Fibroblast of skin of right quadriceps (primary cell): ENCODE measurements at places on chromosomes 4 and X.

DNA sequence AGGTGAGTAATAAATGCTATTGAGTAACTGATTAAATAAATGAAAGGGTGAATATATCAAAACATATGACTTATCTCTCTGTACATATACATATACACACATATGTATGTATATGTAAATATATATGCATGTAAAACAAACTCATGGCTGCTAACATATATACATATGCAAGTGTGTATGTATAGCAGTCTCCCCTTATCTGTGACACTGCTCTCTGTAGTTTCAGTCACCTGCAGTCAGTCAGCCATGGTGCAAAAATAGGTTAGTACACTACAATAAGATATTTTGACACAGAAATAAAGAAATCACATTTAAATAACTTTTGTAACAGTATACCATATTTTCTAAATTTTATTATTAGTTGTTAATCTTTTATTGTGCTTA lies 467.4 kb downstream of the EPHA5 start:
- no peak for DNase-seq

- peak; percentile 86 for DNase-seq
Observed at GRCh38 chr4:156751486-156751885, 220.1 kb downstream of the PDGFC start.

DNA sequence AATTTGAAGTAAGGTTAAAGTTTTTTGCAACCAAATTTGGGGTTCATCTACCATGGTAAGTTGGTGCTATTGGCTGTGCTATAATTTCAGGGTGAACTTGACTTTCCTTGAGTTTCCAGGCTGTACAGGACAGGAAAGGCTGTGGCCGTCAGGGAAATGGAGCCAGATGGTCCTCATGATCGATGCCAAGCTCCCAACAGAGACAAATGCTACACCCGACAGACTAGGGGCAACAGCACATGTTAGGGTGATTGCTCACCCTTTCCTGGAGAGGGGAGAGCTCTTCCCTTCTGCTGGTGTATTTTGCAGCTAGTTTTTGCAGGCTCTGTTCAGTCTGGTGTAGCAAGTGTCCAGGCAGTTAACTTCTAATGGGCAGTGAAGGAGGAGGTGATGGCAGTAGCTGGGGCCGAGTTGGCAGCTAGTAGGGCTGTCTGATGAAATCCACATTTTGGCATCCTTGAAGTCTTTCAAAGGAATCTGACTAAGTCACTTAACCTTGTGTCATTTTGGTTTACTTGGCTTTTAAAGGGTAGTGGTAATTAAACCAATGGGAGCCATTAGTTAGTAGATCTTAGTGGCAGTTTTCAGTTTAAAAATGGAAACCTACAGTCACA lies 47.8 kb downstream of the GAB1 start:
- DNase-seq, result peak; percentile 12

- DNase-seq, result peak; percentile 63
Observed at GRCh38 chrX:102832661-102833060, 104.4 kb upstream of the RAB40AL start.

DNA sequence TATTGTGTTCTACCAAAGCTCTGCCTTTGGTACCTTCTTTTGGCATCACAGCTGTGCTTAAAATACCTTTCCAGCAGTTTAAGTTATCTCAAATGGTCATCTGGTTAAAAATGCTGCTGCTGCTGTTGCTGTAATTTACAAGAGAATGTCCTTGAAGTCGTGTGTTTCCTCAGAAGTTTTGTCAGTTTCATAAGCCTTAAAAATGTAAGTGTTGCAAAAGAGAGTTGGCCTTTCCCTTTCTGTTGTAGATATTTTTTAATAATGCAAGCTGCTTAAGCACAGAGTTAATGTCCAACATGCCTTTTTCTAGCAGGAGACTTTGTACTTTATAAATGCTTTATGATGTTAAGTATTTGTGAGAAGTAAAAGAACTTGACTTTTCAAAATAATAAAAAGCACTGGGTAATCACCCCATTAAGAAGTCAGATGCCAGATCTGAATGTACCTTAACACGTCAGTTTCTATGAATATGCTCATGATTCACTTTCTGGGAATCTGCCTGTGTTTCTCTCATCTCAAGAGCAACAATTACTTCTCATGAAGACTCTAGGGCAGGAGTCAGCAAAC lies 35.3 kb upstream of the TENM3 start:
- DNase-seq, result peak; percentile 91

- DNase-seq, result no peak
Observed at GRCh38 chr4:107120661-107121060, 84.5 kb upstream of the DKK2 start.

DNA sequence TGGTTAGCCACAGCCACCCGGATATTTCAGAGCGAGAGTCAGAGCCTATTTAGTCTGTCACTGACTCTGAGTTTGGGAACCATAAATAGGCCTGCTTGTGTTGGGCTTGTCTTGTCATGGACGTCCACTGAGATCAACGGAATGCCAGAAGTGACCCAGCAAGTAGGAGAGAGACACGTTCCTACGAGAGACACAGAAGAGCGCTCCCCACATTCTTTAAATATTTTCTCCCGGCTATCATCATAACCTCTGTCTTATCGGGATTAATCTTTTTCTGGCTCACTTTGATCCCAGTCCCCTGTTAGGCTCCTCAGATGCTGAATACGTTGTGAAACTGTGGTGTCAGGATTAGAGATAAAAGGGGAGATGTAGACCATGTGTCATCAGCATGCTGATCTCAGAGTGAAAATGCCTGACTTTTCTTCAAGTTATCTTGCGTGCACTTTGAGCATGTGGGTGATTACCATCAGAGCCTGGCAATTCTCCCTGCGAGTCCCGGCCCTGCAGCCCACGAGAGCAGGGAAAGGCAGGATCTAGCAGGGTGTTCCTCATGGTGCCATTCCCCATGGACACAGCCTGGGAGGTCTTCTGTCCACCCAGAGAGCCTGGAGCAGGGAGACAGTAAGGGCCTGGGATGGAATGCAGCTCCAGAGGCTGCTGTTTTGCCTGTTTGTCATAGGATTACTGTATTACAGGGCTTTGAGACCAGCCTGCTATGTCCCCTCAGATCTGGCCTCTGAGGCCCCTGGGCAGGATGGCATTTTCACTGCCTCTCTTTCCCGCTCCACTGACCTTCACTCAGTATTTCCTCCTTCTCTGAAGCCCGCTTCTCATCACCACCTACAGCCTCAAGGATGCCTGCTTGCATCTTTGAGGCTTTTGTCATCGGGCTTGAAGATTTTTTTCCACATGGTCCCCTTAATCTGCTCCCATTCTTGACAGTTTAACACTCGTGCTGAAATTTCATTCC lies 2.8 kb upstream of the TENM3 start:
- peak; percentile 97 for DNase-seq

GRCh38 chrX:136262812-136263315 lies 11.7 kb upstream of the MAP7D3 start:
- DNase-seq, result no peak

- DNase-seq, result no peak
Observed at GRCh38 chrX:72083291-72083690, 48.4 kb downstream of the RTL5 start.

GRCh38 chr4:25654031-25654970 lies 1.4 kb upstream of the SLC34A2 start:
- no peak for DNase-seq

DNA sequence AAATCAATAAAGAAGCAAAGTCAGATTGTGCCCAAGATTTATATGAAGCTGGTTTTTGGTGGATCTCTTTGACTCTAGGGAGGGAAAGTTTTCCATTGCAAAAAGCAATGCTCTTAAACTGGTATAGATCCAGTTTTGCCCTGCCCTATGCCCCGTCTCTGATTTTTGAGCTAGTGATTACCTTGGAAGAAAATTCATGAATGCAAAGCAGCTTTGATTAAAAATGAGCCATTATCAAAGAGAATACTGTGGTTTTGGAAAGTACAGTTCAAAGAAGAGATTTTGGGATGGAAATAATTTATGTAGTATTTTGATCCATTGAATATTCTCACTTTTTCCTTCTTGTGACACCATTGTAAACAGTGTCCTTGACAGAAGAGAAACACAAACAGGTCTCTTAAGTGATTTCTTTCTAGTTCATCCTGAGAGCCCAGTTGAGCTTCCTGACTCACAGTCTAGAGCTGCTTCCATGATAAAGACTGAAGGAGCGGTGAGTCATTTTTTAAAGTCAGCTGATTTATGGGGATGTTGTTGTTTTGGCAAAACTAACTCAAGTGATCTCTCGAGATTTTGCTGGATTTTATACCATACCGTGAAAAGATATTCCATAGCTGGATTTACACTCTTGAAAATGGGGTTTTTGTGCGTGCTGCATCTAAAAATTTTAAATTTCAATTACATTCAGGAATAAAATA lies 76.7 kb downstream of the AFF1 start:
- peak; percentile 79 for DNase-seq

DNA sequence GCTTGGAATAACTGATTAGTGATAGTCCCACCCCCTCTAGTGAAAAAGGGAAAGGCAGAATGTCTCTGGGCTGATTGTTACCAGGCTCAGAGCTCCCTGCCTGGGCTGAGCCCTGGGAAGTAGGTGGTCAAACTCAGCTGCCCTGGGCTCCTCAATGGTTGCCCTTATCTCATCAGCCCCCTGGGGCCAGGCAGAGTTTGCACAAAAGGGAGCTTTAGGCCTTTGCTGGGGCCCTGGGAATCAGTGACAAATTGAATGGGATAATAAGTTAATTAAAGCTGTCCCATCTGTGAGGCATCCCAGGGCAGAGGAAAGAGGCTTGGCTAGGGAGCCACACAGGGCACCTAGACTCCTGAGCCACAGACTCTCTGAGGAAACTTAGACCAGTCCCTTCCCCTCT lies 89.0 kb downstream of the EFNB1 start:
- DNase-seq, result no peak

GRCh38 chr4:147764337-147764736 lies 32.4 kb downstream of the ARHGAP10 start:
- DNase-seq, result peak; percentile 8

DNA sequence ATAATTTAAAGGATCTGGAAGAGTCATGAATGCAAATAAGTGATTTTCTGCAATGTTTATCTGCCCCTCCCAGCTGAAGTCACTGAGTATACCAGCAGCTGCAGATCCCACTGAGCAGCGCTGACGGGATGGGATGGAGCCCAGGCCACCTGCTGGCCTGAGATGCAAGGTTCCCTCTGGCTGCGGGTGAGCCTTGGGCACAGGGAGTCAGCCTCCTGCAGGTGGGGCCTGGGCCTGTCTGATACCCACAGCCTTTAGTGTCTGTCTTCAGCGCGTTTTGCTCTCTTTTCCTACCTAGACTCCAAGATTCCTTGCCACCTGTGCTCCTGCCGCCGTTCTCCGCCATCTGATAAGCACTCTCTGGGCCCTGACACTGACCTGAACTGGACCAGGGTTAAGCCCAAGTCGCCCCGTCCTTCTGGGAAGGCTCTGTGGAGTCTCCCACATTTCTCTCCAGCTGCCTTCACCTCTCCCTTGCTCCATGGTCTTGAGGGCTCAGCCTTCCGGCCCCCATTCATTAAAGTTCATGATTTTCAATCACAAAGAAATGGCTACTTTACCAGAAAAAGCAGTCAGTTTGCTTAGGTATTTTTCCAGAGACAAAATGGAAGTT lies 223.1 kb upstream of the FAT1 start:
- peak; percentile 26 for DNase-seq

DNA sequence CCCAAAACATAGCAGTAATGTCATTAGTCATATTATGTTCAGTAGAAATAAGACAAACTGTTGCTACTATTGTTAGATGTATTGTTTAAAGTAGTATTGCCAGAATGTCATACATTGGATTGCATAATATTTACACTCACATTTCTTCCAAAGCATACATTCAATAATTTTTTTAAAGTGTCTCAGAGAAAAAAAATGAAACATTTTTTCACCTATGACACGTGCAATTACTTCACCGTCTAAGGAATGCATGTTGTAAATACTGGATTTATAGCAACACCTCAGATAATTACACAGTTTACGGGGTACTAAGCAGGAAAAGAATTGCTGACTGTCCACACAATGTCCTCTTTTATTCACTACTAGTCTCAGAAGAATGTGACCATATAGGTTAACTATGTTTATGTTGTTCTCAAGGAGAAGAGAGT lies 162.1 kb downstream of the PCDH18 start:
- peak; percentile 94 for DNase-seq

- no peak for DNase-seq
Observed at GRCh38 chrX:139758809-139759208, 50.8 kb upstream of the MCF2 start.

GRCh38 chr4:12576409-12576808 lies 907.7 kb downstream of the RAB28 start:
- no peak for DNase-seq

GRCh38 chrX:129958814-129959492 lies 23.5 kb upstream of the BCORL1 start:
- DNase-seq, result no peak

DNA sequence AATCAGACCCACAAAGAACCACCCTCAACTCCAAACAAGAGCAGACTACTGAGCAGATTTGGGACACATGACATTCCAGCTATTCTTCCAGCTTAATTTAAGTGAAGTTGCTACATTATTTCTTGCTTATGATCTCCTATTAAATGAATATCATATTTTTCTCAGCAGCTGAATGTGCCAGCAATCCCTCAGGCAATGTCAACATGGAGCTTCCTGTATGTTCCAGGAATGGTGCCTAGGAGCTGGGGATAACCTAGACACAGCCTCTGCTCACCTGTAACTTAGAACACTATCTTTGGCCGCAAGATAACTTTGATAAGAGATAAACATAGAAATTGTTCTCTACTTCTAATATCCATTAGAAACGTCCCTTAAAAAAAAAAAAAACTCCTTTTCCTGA lies 274.4 kb upstream of the RASGEF1B start:
- DNase-seq, result no peak

DNA sequence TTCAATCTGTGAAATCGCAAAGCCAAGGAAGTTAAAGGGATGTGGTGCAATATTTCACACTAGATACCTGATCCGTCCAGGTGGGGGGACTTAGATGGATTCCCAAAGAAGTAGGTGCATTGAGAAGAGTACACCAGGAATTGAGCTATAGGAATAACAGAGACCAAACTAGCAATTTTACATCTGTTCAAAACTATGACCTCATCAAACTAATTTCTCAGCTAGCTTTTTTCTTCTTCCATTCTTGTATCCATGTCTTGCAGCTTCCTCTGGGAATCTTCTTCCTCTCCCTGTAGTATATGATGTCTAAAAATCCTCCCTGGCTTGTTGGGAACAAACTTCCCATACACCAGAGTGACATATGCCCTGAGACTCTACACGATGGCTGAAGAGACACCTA lies 51.0 kb upstream of the PTPN13 start:
- no peak for DNase-seq

DNA sequence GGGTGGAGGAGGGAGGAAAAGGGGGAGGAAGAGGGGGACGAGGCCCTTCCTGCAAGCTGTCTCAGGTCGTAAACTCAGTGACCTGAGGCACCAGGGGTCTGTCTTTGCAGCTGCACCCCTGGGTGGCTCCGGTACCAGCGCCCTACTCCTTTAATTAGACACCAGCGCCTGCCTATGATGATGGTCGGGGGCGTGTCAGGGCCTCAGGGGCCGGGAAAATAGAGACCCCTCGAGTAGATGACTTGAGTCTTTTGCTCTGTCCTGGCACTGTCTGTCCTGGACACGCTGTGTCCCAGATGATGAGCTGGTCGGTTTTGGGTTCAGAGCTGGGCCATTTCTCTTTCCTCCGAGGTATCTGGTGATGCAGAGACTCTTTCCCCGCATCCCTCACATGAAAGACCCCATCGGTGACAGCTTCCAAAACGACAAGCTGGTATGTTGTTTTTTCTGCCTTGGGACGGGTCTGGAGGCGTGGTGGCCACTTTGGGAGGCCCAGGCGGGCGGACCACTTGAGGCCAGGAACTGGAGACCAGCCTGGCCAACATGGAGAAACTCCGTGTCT lies 11.2 kb downstream of the SLC25A6 start:
- no peak for DNase-seq

- DNase-seq, result no peak
Observed at GRCh38 chrX:72060196-72060920, 71.4 kb downstream of the RTL5 start.
